Hematopoietic multipotent progenitor cell treated with erythropoietin and hydrocortisone succinate and interleukin-3 and kit ligand, for 4 days (in vitro differentiated cells): ENCODE measurements at places on chromosomes 11 and 22.

DNA sequence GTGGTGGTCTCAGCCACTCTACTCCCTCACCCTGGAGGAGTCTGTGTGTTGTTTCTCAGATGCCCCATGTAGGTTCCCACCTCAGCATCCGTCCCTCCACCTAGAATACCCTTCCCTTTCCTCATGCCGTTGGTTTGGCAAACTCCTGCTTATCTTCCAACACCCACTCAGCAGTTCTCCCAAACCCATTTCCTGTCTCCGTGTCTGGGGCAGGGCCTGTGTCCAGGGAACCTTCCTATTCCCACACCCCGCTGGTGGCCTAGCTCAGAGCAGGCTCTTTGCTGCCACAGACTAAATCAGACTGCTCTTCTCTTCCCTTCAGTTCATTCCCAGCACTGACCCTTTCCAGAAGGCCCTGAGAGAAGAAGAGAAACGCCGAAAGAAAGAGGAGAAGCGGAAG is 7.5 kb upstream of the SREBF2 start:
- no peak for DNase-seq

- DNase-seq: no peak
Observed at GRCh38 chr22:46084376-46084775, 66.0 kb upstream of the PPARA start.

DNA sequence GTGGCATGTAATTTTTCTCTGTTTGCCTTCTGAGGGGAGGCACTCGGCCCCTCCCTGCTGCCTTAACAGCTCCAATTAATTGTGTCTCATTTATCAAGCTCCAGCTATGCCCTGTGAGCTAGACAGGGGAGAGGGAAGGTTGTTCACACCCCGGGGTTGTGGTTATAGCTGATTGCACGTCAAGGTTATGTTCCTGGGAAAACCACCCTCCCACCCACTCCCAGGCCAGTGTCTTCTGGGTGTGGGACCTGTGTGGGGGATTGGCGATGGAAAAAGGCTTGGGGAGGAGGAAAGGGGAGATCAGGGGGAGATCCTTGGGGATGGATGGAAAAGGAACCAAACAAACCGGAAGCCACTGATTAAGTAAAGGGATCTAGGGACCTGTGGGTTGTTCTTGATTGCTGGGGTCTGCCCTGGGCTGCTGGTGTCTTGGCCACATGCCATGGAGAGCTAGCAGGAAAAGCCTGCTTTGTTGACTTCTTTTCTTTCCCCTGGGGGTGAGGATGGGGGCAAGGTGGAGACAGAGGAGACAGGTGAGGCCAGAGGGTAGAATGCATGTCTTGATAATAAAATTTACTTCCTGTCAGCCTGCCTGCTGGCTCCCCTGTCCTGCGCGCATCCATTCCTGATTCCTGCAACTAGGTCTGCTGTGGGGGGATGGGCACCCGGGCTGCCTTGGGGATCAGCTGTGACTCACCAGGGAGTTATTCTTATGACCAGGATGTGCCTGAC is 13.5 kb upstream of the SORL1-AS1 start:
- DNase-seq: peak; percentile 63

DNA sequence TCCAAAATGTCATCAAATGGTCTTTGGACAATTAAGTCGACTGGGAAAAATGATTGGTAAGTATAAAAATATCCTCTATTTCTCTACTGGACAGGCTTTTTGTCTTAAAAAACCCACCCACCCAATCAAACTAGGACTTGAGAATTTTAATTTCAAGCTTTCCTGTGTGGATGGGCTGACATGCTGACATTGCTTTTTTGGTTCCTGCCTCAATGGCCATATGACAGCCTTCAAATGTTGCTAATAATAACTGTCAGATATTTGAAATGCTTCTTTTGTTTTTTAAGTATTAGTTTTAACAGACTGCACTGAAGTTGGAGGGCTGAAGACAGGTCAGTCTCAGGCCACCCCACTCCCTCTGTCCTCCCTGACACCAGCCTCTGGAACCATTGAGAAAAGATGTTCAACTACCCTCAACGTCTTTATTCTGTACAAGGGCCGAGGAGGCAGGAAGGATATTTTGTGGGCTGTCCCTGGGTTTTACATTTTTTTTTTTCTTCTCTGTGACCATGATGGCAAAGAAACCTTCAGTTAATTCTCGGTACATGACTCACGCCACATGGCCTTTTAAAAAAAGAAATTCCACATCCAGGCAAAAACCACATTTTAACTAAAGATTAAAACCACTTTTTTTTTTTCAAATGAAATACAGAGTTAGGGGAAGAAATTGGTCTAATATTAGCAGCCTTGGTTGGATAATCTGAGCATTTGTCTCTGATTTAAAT is 130.4 kb downstream of the SLC1A2 start:
- peak; percentile 62 for DNase-seq
